Spleen (tissue), 13 donors: ENCODE measurements at places on chromosomes 7 and 10. TPM values are rescaled to one million over a fixed set of nuclear protein-coding genes. Genes with fewer than 3 reads are reported as not detected.
A peak's percentile ranks its signal among the peaks of the same experiment; 100 is the strongest.

Gene SPDYE9
- total RNA-seq = not detected

- DNase-seq = no peak
Measured at GRCh38 chr7:116367171-116367813, 132.2 kb upstream of the CAV2 start.

GRCh38 chr7:728602-729001 is 1.5 kb upstream of the PRKAR1B start:
- DNase-seq = peak; percentile 70

- DNase-seq = no peak
Measured at GRCh38 chr10:79292026-79292766, 55.1 kb upstream of the PPIF start.

Gene AGR3
- total RNA-seq = not detected
